ENCODE measurements at places on chromosomes 4 and X.

DNA sequence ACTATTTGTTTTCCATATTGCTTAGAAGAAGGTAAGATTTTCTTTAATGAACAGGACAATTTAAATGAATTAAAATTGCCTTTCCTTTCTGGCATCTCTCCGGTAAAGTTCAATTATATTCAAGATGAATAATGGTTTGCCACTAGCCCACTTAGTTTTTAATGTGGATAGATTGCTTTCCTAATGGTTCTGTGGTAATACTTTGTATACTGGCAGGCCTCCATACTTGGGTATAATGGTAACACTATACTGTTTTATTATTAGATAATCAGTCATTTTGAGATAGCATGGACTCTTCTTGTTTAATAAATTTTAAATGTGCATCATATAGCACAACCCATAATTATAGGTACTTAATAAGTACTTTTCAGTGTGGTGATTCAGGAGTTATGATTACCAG, 89.5 kb downstream of the ELOVL6 start:
- DNase-seq = no peak

- DNase-seq = no peak
Measured at GRCh38 chrX:105552395-105552794, 269.9 kb upstream of the NRK start.

DNA sequence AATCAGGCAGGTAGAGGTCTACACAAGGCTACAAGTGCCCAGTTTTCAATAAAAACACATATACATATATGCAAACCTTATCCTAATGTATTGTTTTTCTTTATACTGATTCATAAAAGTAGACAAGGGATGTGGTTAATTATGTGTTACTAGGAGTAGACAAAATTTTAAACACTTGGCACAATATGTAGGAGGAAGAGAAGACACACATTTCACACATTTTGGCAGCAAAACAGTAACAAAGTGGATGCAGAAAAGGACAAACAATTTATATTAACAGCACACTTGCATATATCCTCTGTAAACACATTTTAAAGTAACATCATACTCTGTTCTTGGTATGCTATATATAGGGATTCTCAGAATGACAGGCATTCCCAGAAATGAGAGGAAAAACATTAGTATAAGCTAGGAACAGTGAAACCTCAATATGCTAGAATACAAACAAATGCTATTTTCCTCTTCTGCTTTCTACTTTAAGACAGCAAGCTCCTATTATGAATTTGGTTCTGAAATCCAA, 63.8 kb downstream of the GPRIN3 start:
- no peak for DNase-seq

- DNase-seq = no peak
Measured at GRCh38 chrX:133812402-133812801, 173.0 kb downstream of the GPC3 start.

DNA sequence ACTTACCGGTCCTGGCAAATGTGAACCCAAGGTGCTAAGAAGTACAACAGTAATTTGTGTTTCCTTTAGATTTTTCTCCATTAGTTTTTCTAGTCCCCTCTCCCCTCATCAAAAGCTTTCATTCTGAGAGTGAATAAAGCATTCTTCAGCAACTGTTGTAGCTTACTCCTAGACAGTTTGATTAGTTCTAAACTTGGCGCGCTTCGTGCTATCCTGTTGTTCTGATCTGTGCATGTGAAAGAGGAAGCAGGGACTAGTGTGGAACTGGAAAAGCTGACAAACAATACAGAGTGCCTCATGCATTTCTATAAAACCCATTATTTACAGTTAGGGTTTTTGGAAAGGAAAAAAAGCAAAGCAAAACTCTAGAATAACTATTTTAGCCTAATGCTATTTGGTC, 556.9 kb upstream of the SLIT2 start:
- no peak for DNase-seq

- no peak for DNase-seq
Measured at GRCh38 chr4:107432451-107432850, 287.6 kb downstream of the PAPSS1 start.

DNA sequence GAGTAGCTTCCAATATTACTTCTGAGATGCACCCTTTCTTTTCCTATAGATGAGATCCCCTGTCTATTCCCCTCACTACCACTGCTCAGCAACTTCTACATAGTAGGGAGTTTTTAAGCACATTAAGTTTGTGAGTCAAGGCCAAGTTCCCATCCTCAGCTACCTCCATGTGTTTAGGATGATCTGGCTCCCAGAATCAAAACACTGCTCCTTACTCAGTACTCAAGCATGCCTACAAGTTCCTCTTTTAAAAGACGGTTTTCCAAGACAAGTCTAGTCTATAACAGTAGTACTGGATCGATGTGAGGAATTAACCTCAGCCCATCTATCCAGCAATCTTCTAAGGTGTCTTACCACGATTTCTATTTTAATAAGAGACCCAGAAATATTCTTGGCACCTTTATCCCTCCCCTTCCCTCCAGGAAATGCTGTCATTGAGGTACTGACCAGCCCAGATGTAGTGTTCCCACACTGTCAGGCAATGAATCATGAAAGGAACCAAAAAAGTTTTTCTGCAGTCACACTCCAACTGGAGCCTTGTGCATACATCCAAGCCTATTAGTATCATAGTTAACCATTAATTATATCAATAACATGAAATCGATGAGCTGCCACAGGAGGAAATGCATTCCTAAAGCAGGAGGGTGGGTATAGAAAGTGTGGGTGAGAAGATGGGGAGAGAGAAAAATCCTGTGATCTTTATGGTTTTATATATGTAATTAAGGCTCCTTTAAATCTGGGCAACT, 29.6 kb downstream of the AREG start:
- DNase-seq = no peak

DNA sequence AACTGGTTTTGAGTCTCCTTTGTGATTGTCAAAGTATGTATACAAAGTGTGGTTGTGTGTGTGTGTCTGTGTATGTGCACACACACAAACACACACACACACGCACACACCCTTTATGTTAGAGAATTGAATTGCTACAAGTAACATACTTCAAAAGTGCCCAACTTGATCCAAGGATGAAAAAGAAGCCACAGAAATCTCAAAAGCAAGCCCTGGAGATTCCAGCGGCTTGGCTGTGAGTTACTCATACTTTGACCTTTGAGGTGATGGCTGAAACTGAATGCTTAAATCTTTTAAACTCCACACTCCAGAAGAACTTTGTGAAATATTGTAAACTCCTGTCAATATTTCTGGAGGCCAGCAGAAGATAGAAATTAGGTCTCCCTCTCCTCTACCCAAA, 168.4 kb upstream of the NRK start:
- DNase-seq = no peak

DNA sequence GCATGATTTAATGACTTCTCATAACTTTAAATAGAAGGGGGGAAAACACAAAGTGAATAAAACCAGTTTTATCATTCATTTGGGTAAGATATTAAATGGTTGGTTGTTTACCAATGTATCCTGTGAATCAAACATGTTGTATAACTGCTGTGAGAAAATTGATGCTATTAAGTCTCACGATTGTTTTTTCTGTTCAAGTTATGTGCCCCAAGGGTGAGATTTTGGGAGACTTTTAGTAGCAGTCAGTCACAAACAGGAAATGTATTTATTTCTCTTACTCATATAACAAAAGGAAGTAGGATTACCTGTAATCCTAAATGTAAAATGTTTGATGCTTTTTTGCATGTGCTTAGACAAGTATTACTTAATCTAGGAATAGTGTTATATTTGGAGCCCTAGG, 39.2 kb downstream of the MTHFD2L start:
- no peak for DNase-seq

All from NCI-H1092 (cell line).